ENCODE measurements at places on chromosomes 2 and 18.
A peak's percentile ranks its signal among the peaks of the same experiment; 100 is the strongest.

- peak; percentile 18 for DNase-seq
Measured at GRCh38 chr2:71923887-71924533, 223.7 kb downstream of the CYP26B1 start.

GRCh38 chr2:11234309-11234708 is 79.0 kb downstream of the SLC66A3 start:
- DNase-seq: no peak

- DNase-seq: no peak
Measured at GRCh38 chr2:86271248-86271647, 66.2 kb downstream of the REEP1 start.

DNA sequence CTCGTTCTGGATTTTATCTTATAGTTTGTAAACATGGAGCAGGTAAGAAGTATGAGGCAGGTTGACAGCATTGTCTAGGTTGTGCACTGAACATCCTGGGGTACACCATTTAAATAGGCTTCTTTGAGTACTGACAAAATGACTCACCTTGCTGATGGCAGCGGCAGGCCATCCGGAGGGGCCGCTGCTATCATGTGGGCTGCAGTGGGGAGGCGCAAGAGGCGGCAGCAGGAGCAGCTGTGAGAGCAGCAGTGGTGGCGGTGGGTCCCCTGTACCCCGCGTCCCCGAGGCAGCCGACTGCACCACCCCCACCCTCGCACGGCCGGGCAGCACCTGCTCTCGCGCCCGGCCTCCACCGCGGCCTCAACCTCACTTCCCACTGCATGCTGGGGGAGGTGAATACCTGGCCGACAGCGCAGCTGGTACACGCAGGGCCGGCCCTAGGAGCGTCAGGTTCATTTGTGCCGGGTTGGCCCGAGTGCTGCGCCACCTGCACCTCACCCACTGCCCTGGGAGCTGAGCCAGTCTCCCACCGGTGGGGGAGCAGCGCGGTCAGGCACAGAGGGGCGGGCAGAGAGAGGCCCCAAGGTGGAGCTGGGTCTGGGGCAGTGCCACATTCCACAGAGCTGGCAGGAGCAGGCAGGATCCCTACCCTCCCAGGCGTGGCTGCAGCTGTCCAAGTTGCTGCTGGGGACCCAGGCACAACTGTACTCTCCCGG is 154.5 kb upstream of the RBMS1 start:
- DNase-seq: no peak

- no peak for DNase-seq
Measured at GRCh38 chr18:23718243-23718720, 29.0 kb downstream of the LAMA3 start.

DNA sequence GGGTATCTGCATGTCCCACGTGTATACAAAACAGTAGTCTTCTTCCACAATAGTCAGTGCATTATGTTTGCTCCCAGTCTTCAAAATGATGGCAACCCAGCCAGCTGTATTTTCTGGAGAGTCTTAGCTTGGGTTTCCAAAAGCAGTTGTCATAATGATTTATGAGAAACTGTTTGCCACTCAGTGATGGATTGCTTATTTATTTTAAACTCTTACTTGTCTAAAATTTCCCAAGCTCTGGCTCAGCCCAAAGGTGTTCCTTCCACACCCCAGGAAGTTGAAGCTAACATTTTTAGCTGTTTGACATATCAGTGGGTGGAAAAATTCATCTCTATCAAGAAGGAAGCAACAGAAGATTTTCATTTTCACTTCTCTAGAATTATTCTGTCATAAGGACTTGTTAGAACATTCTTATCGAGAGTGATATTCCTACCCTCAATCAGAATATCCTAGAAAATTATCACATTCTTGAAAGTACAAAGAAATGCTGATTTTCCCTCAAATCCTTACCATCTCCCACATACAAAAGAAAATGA is 78.8 kb downstream of the ASAP2 start:
- DNase-seq: no peak

GRCh38 chr18:69845593-69846506 is 101.8 kb downstream of the CD226 start:
- DNase-seq: no peak

DNA sequence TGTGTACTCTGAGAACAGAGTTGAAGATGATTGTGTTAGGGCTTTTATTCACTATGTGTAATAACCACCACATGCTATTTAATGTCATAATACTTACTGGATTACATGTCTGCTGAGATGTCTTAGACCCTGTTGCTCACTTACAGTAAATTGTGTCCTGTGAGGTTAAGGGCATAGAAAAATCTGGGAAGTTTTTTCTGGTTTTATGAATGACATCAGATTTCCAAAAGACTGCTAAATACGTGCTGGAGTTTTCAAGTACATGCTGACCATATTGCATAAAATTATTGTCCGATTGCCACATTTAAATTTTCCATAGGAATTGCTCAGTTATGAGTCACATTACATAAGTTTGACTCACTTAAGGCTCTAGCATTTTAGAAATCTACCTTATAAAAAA is 96.7 kb upstream of the COL5A2 start:
- DNase-seq: no peak

GRCh38 chr2:8268172-8268783 is 413.6 kb upstream of the ID2 start:
- no peak for DNase-seq

DNA sequence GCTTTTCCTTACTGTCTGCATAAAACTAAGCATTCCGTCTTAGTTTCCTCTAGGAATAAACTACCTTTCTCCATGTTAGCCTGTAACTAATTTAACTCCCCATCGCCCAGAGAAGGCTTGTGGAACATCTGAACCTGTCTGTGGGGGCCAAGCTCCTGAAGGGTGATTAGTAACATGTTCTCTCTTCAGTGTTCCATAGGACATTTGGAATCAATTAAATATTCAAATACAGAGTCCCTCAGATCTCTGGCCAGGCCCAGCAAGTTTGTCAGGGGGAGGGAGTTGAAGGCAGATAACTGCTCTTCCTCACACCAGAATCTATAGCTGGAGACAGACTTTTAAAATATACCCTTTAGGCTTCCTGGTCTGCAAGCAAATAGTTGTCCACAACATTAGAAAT is 8.8 kb downstream of the RDH14 start:
- DNase-seq: no peak

DNA sequence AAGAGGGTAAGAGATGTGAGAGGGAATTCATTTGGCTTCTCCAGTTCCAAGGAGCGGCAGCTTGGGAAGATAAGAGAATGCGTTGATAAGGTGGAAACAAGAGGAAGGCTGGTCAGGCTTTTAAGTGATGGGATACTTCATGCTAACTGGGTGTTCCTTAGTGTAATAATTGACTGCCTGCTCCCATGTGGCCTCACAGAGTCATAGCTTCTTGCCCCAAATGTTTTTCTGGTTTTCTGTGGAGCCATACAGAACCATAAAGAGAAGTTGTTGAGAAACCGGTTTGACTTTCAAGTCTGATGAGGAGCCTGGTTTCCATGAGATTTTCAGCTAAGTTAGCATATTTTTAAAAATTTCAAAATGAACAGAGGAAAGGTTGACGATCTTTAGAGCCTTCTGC is 97.5 kb upstream of the ZFP36L2 start:
- no peak for DNase-seq

DNA sequence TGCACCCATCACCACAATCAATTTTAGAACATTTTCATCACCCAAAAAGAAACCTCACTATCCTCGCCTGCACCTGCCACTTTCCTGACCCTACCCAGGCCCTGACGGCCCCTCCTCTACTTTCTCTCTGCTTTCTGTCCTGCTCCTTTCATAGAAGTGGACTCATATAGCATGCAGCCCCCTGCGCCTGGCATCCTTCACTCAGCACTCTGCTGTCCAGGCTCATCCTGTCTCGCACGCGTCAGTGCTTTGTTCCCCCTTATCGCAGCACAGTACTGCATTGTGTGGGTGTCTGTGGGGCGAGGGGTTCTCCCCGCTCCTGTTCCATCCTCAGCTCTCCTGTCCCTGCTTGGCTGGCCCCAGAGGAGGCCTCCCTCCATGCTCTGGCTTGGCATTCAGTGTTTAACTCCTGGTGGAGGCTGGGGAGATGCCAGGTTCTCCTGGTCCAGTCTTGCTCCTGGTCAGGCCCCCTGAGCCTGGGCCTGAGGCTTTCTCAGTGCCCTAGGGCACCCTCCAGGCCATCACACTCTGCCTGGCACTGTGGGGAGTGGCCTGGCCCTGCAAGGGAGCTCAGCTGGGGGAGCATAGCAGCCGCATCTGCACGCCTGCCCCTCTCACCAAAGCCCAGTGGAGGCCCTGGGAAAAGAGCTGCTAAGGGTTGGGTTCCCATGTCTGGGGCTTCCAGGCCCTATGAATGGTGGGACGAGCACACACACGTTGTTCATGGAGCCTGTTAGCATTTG is 6.6 kb upstream of the TUBB6 start:
- no peak for DNase-seq

GRCh38 chr2:101991721-101992145 is at the start of gene IL1R2:
Gene IL1R2, plus strand, starts transcription at chr2:101991960. Its CDS starts 16,616 bp downstream, at chr2:102008576.
- no peak for DNase-seq

DNA sequence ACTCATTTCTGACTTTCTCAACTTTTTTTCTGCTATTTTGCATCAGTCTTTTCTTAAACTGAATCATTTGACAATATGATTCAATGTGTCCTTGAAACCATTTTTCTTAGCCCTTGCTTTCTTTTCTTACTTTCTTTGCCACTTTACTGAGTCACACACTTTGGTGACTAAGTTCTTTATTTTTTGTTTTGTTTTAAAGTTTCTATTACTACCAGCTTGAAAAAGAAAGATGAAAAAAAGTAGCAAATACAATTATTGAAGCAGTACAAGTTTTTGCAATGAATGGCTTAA is 116.5 kb downstream of the DOCK10 start:
- DNase-seq: no peak

DNA sequence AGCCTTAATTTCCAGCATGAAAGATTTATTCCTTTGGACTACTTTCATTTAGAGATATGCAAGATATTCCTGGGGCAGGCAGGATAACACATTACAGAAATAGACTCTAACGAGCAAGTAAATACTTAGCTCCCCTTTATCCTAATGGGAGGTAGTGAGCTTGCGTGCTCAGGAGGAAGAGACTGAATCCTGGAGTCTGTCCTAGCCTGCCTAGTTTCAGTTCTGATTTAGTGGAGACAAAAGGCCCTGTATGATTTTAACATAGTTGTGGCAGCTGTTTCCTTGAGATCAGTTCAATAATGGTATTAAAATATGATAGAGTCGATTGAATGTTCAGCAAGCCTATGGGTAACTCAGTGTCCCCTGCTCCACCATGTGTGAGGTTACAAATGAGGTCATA is 109.5 kb downstream of the FMNL2 start:
- DNase-seq: no peak

GRCh38 chr2:128832946-128833663 is 514.4 kb upstream of the HS6ST1 start:
- DNase-seq: no peak

DNA sequence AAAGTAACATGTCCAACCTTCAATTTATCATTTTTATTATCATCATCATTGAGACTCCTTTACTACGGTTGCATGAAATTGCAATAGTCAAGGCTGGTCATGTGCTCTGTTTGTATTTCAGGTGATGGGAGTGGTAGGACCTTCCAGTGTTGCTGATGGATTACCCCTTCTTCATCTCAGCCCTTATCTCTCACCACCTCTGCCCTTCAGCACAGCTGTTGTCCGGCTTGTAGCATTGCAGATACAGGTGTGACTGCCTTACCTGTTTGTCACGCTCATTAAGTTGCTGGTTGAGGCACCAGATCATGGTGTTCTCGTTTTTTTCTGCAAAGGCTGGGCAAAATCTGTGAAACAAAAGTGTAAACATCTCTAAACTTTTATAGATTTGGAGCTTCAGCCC is 31.7 kb upstream of the RPE start:
- DNase-seq: no peak

GRCh38 chr2:241941691-241942301 is 72.3 kb downstream of the RTP5 start:
- no peak for DNase-seq

GRCh38 chr2:99748344-99748743 is 258.5 kb upstream of the REV1 start:
- DNase-seq: no peak

GRCh38 chr2:156890529-156891148 is 366.9 kb upstream of the GALNT5 start:
- no peak for DNase-seq

- no peak for DNase-seq
Measured at GRCh38 chr2:228115-228514, 35.7 kb downstream of the SH3YL1 start.

DNA sequence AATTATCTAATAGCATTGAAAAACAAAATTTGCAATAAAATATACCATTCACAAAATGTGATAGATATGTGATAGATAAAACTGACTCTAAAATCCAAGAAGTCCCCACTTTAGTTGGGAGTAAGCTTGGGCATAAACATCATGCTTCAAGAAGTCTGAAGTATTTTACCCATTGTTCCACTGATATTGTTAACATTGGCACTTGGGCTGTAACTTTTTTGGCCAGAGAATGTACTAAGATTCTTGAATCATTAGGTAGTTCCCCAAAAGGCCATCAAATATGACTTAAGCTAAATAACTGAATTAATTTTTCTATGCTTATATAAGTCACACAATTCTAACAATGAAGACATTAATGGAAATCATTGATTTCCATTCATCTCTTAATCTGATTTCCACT is 413.6 kb downstream of the CDH2 start:
- no peak for DNase-seq

- DNase-seq: no peak
Measured at GRCh38 chr2:29718076-29718686, 203.2 kb downstream of the ALK start.

GRCh38 chr2:217353591-217353990 is 493.7 kb upstream of the TNP1 start:
- no peak for DNase-seq

- no peak for DNase-seq
Measured at GRCh38 chr2:60119778-60120177, 433.7 kb downstream of the BCL11A start.

DNA sequence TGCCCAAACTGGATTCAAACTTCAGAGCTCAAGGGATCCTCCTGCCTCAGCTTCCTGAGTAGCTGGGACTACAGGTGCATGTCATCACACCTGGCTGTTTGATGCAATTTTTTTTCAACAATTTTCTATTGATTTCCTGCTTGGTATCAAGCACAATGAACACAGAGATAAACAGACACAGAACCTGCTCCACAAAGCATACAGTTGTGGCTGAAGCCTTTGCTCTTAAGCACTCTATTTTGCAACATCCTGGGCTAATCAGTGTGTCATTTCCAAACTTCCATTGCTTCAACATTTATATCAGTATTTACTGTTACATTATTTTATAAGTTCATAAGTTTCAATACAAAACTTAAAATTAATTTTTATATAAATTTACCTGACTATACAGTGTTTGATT is 79.4 kb downstream of the NEB start:
- no peak for DNase-seq

GRCh38 chr2:165691615-165692014 is 102.4 kb downstream of the GALNT3 start:
- no peak for DNase-seq

GRCh38 chr2:212683346-212684097 is 144.9 kb upstream of the ERBB4 start:
- no peak for DNase-seq

- DNase-seq: no peak
Measured at GRCh38 chr2:146461068-146461467, 1383.8 kb upstream of the ACVR2A start.

GRCh38 chr2:223488814-223489213 is 113.3 kb downstream of the SCG2 start:
- DNase-seq: no peak

GRCh38 chr2:237956402-237956736 is 10.4 kb upstream of the UBE2F start:
- DNase-seq: no peak
